ENCODE measurements at places on chromosomes 1 and 21.

DNA sequence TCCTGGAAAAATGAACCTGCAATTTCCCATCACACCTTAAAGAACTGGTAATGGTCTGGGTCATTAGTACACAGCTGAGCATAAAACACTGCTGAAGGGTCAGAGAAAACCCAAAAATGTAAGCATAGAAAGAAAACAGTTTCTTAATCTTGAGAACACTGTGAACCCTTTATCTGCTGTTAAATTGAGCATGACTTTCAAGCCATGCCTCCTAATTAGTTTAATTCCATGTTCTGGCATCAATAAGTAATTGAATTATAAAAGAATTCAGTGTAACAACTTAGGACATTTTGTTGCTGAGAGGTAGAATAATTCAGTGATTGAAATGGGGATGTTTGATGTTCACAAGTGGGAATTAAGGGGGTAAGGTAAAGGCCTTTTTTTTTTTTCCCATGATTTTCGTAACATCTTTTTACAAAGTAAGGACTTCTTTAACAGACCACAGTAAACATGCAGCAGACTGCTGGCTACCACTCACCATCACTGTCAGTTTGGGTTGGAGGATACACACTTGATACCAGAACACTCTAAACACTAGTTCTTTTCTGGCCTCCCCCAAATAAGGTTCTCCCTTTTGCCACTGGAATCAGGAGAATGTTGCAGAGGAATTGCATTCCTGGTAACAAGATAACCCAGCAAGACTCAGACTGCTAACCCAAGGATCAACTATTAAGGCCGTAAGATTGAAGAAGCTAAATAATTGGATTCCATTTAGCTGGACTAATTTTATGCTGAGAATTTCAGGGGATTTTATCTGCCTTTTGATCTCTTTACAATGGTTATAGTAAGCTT lies 3.0 kb downstream of the RWDD3 start:
- no peak for DNase-seq

DNA sequence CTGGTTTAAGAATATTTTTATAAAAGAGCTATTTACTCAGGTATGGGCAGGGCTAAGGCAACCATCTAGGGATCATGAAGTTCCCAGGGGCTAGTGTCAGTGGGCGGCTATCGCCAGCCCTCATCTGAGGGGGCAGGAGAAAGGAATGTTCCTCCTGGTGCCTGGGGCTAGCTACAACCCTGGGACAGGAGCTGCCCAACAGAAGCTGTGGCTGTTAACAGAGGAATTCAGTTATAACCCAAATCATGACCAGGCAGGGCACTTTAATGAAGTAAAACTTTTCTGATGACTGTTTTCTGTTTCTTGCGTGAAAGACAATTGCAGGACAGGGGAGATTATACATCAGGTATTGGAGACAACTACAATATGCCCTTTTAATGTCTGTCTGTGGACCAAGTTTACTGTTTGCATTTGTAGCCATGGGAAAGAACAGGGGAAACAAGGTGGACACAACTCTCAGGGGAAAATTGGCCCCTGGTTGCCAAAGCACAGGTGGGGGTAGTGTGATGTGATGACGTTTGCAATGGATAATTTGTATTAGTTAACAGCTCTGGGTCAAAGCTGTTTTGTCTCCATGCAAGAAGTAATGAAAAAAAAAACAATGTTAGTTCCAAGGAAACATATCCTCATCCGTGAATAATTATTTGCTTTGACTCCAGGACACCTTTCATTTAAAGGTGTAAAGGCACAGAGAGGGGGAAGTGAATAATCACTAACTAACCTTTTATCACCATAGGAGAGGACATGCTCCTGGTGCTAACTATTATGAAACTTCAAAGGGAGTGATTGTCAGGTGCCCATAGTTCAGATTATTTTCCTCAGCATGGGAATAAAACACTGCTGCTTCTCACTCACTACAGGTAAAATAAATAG lies 105.2 kb downstream of the TSEN15 start:
- DNase-seq, result no peak

GRCh38 chr1:227437495-227438008 lies 119.3 kb upstream of the CDC42BPA start:
- no peak for DNase-seq

- no peak for DNase-seq
Observed at GRCh38 chr1:219659005-219659600, 46.2 kb upstream of the ZC3H11B start.

Data from LNCaP clone FGC (cell line).